ENCODE measurements at places on chromosomes 5 and 9.

DNA sequence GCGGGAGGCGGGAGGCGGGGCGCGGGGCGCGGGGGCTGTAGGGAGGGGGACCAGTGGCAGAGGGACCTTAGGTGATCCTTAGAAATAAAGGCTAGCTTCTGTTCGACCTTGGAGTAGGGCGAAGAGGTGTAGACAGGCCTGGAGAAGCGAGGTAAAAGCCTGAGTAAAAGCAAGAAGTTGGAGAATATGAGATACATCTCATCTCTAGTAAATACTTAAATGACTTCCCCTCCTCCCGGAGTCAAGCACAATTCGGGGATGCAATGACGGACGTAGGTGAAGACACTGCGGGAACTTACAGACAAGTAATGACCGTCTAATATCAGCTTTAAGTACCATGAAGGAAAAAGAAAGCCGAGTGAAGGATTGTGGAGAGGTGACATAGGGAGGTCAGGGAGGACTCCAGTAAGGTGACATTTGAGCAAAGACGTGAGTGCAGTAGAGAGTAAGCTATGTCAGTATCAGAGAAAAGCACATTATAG is 466 bp downstream of the SMC2 start:
- DNase-seq: no peak

DNA sequence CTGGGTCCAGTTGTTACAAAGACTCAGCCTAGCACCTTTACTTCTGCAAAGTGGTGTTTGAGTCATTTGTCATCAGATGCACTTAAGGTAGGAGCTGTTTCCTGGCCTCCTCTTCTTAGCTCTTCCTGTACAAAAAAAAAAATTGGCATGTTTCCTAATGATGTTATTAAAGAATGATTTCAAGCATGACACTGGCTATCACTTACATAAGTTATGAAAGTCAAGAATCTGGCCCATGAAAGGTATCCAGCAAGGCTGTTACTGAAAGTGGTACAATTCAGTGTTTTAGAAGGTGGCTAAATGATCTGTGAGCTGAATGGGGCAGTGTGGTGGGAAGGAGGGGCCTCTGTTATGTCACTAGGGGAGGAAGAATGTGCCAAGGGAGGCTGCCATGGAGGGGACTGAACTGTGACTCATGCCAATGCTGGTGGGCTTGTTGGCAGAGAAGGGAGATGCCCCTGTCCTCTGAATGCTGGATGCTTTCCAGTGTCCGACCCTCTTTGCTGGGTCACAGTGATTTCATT is 175.1 kb upstream of the MAP1B start:
- DNase-seq: no peak

DNA sequence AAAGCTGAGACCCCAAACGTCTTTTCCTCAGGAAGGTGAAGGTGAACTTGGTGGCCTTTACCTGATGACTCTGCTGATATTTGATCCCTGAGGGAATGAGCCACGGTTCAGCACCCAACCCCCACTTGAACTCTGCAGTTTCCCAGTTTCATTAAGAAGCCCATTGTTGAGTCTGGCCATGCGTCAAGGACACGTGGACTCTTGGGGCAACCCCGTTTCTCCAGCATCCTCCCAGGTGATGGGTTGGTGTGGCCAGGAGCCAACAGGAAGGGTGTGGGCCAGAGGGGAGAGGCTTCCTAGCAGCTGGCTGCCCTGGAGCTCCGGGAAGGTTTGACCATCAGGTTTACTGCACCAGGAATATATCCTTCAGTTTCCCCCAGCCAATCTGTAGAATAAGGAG is 59.5 kb upstream of the GNE start:
- no peak for DNase-seq

- DNase-seq: no peak
Measured at GRCh38 chr9:99896119-99896518, 10.3 kb upstream of the STX17 start.
